ENCODE measurements at places on chromosomes 16 and 17. TPM values are rescaled to one million over a fixed set of nuclear protein-coding genes. Genes with fewer than 3 reads are reported as not detected.

The CLUH gene
- 61.8 TPM for total RNA-seq

The ADAD2 gene
- total RNA-seq = not detected

The HBM gene
- not detected for total RNA-seq

The ZG16 gene
- not detected for total RNA-seq

The RHOT1 gene
- 28.4 TPM for total RNA-seq

The RBL2 gene
- 28.5 TPM for total RNA-seq

DNA sequence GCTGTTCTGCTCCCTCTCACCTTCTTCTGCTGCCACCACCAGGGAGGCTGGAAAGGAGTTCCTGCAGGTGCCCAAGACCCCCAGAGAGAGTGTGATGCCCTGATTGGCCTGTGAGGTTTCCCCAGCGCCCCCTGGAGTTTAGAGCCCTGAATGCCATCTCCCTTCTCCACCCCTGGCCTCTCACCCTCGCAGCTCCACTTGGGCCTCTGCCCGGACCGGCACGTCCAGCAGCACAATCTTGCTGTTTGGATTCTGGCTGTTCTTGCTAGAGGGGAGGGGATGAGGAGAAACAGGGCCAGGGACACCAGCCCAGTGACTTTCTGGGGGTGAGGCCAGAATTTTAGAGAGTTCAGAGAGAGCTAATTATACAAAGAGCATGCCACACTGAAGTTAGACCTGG is 12.5 kb upstream of the FAM171A2 start:
- peak; percentile 95 for DNase-seq
- H3K27me3 ChIP-seq = no peaks in the 10 kb centered on the region
- peaks cover 5% of the 10 kb centered on the region for H3K4me1 ChIP-seq

DNA sequence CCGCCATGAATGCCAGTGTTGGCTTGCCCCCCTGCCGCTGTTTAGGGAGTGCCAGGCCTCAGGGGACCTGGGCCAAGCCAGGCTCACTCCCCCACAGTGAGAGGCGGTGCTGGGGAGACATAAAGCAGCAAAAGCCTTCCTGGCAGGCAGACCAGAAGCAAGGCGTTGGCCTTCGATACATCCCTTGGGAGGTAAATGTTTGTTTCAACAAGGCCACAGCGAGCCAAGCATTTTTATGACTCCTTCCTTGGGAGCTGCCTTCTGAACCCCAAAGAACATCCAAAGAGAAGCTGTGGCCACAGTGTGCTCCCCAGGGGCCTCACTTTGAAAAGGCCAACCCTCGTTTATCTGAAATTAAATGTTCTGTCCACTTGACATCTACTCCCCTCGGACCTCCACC is 119.7 kb upstream of the CIBAR2 start:
- H3K27ac ChIP-seq = no peak overlapping the region
- no peak overlapping the region for H3K4me3 ChIP-seq
- H3K36me3 ChIP-seq = no peaks in the 10 kb centered on the region
- no peaks in the 10 kb centered on the region for H3K27me3 ChIP-seq
- no peaks in the 10 kb centered on the region for H3K4me1 ChIP-seq
- DNase-seq = no peak

DNA sequence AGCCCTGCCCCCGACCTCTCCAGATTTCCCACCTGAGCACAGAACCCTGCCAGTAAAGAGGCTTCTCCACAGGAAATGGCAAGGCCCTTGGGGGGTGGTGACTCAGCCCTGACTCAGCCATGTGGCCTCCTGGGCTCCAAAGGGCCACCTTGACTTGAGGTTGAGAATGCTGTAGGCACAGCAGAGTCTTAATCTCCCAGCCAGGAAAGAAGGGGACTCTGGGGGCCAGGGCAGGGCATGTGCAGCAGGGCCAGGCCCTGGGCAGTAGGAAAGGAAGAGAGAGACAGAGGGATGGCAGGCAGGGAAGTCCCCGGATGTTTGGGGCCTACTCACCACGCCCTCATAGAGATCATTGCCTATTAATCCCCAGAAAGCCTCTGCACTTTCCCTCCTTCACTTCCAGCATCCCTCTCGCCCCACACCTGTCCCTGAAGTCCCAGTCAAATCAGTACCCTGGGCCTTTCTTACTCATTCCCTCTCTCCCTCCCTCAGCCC is 4.8 kb upstream of the ITGA3 start:
- H3K36me3 ChIP-seq = no peaks in the 10 kb centered on the region
- H3K27ac ChIP-seq = no peak overlapping the region
- H3K4me3 ChIP-seq = no peak overlapping the region
- no peaks in the 10 kb centered on the region for H3K27me3 ChIP-seq

GRCh38 chr16:58148099-58148498 is 18.9 kb upstream of the CFAP20 start:
- no peaks in the 10 kb centered on the region for H3K27me3 ChIP-seq
- H3K4me1 ChIP-seq = no peaks in the 10 kb centered on the region
- no peak for DNase-seq
- no peaks in the 10 kb centered on the region for H3K36me3 ChIP-seq
- H3K4me3 ChIP-seq = no peak overlapping the region

DNA sequence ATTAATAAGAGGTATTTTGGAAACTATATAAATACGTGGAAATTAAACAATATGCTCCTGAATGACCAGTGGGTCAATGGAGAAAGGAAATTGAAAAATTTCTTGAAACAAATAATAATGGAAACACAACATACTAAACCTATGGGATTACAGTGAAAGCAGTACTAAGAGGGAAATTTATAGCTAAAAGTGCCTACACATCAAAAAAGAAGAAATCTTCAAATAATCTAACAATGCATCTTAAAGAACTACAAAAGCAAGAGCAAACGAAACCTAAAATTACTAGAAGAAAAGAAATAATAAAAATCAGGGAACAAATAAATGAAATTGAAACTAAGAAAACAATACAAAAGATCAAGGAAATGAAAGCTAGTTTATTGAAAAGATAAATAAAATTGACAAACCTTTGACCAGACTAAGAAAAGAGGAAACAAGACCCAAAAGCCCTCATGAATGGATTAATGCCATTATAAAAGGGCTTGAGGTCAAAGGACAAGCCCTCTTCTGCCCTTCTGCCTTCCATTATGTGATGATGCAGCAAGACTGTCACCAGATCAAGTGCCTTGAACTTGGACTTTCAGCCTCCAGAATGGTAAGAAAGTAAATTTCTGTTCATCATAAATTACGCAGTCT is 43.9 kb upstream of the ALDH3A1 start:
- no peaks in the 10 kb centered on the region for H3K27me3 ChIP-seq
- DNase-seq = no peak
- H3K4me3 ChIP-seq = no peak overlapping the region
- H3K36me3 ChIP-seq = peaks cover 74% of the 10 kb centered on the region
- no peaks in the 10 kb centered on the region for H3K4me1 ChIP-seq

GRCh38 chr17:1933875-1934715 is 91.0 kb downstream of the RTN4RL1 start:
- H3K4me1 ChIP-seq = peaks cover 3% of the 10 kb centered on the region
- H3K27me3 ChIP-seq = no peaks in the 10 kb centered on the region
- no peak overlapping the region for H3K27ac ChIP-seq
- no peak overlapping the region for H3K4me3 ChIP-seq
- DNase-seq = no peak
